Prostate gland (tissue), 2 donors: ENCODE measurements at places on chromosomes 3 and 15. TPM values are rescaled to one million over a fixed set of nuclear protein-coding genes. Genes with fewer than 3 reads are reported as not detected.

The TGM5 gene
- 11.3 TPM for total RNA-seq

GRCh38 chr3:56356808-56357207 lies 111.5 kb downstream of the ERC2 start:
- H3K4me1 ChIP-seq, result no peaks in the 10 kb centered on the region
- H3K27ac ChIP-seq, result no peak overlapping the region
- no peaks in the 10 kb centered on the region for H3K27me3 ChIP-seq
- H3K4me3 ChIP-seq, result no peak overlapping the region
- no peak for DNase-seq

GRCh38 chr3:32865383-32865782 lies 47.6 kb downstream of the TRIM71 start:
- no peak overlapping the region for H3K27ac ChIP-seq
- peak; percentile 19 for DNase-seq
- H3K4me3 ChIP-seq, result no peak overlapping the region
- H3K27me3 ChIP-seq, result no peaks in the 10 kb centered on the region
- H3K36me3 ChIP-seq, result no peaks in the 10 kb centered on the region
- no peaks in the 10 kb centered on the region for H3K4me1 ChIP-seq

DNA sequence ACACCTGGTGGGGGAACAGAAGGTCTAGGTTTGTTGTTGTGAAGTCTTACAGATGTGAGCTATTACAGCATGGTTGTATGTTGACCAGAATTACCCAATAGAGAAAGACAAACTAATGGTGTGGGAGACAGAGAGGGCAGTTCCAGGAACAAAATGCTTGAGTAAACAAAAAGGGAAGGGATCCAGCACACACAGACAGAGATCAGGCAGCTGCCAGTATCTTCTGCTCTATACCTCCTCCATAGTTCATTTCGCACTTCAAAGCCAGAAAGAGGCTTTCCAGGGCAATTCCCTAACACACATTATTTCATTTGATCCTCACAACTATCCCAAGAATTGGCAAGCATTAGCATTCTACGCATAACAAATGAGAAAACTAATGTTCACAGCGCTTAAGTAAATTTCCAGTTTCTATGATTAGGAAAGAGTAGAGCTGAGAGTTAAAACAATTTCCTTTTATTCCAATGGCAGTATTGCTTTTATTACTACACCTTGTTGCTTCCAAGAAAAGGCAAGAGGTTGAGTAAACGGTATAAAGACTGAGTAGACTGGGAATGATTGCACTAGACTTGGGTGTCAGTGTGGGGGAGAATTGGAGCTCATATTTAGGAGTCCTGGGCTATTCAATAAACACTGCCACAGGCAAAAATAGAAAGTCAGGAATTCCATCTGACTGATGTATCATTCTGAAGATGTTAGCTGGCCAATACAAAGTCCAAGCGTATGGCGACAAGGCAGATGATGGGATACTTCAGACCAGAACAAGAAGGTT lies 39.7 kb upstream of the ZNF280D start:
- peaks cover 3% of the 10 kb centered on the region for H3K4me1 ChIP-seq
- no peak overlapping the region for H3K4me3 ChIP-seq
- peak; percentile 39 for DNase-seq
- peak overlapping the region; percentile 49 for H3K27ac ChIP-seq

DNA sequence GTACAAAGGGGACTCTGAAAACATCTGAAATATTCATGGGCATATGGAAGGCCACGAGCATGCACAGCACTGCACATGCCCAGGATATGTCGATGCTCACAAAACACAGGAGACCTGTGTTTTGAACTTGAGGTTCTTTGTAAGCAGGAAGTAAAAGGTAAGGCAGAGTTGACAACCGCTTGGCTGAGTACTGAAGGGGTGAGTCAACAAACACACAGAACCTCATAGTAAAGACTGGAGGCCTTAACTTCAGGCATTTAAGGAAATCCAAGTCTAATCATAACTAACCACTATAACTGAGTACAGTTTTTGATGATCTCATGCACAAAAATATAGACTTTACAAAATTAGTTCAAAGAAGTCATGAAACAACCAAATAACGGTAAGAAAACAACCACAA lies 80.6 kb downstream of the MYO9A start:
- no peak for DNase-seq
- H3K27me3 ChIP-seq, result no peaks in the 10 kb centered on the region
- no peaks in the 10 kb centered on the region for H3K36me3 ChIP-seq
- H3K27ac ChIP-seq, result no peak overlapping the region
- no peak overlapping the region for H3K4me3 ChIP-seq

GRCh38 chr15:60590935-60591495 lies 112.1 kb upstream of the ICE2 start:
- no peaks in the 10 kb centered on the region for H3K27me3 ChIP-seq
- peak; percentile 39 for DNase-seq
- peak overlapping the region; percentile 96 for H3K27ac ChIP-seq

GRCh38 chr3:158750016-158750415 lies 17.8 kb upstream of the RARRES1 start:
- H3K27ac ChIP-seq, result no peak overlapping the region
- H3K4me3 ChIP-seq, result no peak overlapping the region
- no peaks in the 10 kb centered on the region for H3K4me1 ChIP-seq
- H3K27me3 ChIP-seq, result no peaks in the 10 kb centered on the region

GRCh38 chr15:65254356-65254755 lies 32.3 kb downstream of the PARP16 start:
- no peak overlapping the region for H3K4me3 ChIP-seq
- no peaks in the 10 kb centered on the region for H3K36me3 ChIP-seq
- H3K27ac ChIP-seq, result no peak overlapping the region
- no peak for DNase-seq
- H3K27me3 ChIP-seq, result no peaks in the 10 kb centered on the region
- peaks cover 4% of the 10 kb centered on the region for H3K4me1 ChIP-seq

DNA sequence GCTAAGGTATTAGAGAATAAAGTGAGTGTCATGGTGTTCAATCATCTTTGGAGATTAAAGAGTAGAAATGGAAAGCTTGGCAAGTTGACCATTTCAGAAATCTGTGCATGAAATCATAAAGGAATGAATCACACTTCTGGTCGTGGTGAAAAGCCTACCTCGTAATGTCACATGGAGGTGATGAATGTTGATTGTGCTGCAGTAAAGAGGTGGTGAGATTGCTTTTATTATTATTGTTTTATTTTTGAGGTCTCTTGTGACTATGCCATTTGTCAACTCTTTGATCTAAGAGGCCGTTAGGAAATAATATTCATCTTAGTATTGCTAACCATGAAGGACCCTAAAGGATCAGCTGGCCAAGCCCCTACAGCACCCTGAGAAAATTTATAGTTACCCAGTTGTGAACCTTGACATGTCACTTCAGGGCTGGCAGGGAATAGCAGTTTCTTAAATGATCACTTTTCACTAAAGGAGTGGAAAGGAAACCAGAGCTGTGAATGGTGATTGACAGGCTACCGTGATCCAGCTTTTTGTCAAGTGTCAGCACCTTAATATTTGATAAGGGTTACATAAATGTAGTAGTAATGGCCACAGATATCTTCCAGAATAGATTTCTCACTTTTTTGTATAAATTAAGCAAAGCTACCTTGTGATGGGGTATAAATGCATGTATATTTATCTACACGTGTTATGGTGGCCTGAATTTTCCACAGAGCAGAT lies 203.9 kb downstream of the PTPRG start:
- no peaks in the 10 kb centered on the region for H3K36me3 ChIP-seq
- H3K4me3 ChIP-seq, result no peak overlapping the region
- no peaks in the 10 kb centered on the region for H3K4me1 ChIP-seq
- H3K27ac ChIP-seq, result no peak overlapping the region
- no peak for DNase-seq

- no peak for DNase-seq
- H3K4me1 ChIP-seq, result no peaks in the 10 kb centered on the region
- no peaks in the 10 kb centered on the region for H3K27me3 ChIP-seq
- H3K27ac ChIP-seq, result peak overlapping the region; percentile 81
- H3K36me3 ChIP-seq, result no peaks in the 10 kb centered on the region
- H3K4me3 ChIP-seq, result no peak overlapping the region
These were observed 866 bp upstream of the CD276 start for GRCh38 chr15:73683257-73683776.
